A172 (cell line): ENCODE measurements at places on chromosomes 4 and X.

GRCh38 chr4:536351-536972, 37.5 kb downstream of the PIGG start:
- DNase-seq, result no peak

- no peak for DNase-seq
These were observed 263.4 kb downstream of the GLUD2 start for GRCh38 chrX:121310820-121311219.

DNA sequence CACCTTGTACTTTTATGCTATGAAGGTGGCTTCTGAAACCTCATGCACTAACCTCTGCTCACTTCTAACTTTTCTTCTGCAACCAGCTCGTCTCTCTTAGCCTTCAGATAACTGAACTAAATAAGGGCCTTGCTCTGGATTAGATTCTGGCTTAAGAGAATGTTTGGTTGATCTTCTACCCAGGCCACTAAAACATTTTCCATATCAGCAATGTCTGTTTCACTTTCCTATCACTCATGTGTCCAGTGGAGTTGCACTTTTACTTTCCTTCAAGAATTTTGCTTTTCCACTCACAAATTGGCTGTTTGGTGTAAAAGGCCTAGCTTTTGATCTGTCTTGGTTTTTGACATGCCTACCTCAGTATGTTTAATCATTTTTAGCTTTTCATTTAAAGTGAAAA, 105.8 kb downstream of the KCTD8 start:
- DNase-seq, result no peak

DNA sequence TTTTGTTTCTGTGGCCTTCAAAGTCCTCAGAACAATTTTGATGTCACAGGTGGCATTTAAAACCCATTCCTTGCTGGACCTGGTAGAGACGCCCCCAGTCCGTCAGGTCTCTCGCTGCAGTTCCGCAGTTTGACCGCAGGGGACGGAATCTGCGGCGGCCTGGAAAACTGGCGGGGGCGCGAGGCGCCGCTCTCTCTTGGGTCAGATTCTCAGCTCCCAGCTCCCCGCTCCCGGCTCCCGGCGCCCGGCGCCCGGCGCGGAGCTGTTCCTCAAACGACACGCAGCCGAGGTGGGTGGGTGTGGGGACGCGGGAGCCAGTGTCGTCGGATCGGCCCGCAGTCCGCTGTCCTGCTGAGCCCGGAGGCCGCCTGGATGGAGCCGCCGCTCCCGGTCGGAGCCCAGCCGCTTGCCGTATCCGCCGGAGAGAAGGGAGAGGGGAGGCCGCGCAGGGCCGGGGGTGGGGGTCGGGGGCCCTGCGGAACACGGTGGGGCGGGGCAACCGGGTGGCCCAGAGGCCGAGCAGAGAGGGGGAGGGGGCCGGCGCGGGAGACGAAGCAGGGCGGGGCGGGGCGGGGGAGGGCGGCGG, at the start of gene OCRL:
Gene OCRL (plus strand): TSS at position 192 of the 586 bp plus-strand sequence. CDS start 181 bp downstream, at position 373.
- peak; percentile 22 for DNase-seq

DNA sequence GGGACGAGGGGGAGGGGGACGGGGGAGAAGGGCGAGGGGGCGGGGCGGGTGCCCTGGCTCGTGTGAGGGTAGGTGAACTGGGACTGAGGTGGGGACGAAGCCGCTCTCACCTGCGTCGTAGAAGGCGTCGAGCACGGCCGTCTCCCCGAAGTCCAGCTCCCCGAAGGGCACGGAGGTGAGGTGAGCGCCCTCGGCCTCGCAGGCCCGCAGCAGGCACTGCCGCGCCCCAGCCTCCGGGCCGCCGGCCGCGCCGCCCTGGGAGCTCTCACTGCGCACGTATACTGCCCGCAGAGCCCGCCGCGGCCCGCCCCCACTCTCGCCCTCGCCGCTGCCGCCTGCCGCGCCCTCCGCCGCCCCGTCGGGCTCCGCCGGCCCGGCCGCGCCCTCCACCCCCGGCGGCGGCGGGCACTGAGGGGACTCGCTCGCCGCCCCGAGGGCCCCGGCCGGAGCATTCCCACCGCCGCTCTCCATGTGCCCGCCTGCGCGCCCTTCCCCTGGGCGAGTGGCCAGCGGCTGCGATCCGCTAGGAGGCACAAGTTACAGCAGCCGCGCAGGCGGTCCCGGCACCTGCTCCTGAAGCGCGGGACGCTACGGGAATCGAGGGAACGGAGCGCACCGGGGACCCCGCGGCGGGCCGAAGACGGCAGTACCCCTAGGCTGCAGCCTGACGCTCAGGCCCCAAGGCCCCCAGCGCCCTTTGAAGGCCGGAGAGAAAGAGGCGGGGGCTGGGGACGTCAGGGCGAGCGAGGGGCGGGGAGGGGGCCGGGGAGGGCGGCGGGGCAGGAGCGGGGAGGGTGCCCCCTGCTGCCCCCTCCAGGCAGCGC, at the start of gene MAP3K15:
Gene MAP3K15 (minus strand): TSS at position 718 of the 824 bp plus-strand sequence. CDS start 247 bp downstream, at position 471.
- DNase-seq, result peak; percentile 7

GRCh38 chrX:19728915-19729314, 158.5 kb downstream of the SH3KBP1 start:
- no peak for DNase-seq

- peak; percentile 44 for DNase-seq
These were observed 261.8 kb downstream of the DHX15 start for GRCh38 chr4:24322511-24322910.

DNA sequence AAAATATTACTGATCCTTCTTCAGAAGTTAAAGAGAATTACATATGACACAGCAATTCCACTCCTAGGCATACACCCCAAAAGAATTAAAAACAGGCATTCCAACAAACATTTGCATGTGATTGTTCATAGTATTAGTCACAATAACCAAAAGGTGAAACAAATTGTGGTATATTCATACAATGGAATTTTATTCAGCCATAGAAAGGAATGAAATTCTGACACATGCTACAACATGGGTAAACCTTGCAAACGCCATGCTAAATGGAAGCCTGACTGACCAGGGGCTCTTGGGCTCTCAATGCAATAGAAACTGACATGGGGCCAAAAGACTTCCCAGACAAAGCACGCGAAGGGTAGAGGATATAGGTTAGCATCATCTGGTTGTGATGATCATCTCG, 62.1 kb upstream of the S100G start:
- no peak for DNase-seq

- DNase-seq, result peak; percentile 34
These were observed 55.6 kb upstream of the ADRA2C start for GRCh38 chr4:3710451-3711182.

GRCh38 chr4:128565565-128566186, 243.8 kb upstream of the JADE1 start:
- DNase-seq, result peak; percentile 49

DNA sequence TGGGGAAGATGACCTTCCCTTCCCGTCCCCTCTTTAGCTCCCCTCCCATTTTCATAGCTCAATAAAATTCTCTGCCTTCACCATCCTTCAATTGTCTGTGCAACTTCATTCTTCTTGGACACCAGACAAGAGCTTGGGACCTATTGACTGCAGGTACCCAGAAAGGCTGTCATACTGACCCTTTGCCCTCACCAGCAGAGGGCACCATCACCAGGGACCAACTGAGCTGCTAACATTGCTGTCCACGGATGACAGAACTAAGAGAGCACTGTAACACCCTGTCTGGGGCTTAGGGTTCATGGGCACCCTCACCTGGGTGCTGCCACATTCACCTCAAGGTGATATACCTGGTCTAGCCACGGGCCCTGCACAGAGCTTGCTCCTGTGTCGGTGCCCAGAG, 141.3 kb upstream of the VCX3B start:
- no peak for DNase-seq

- no peak for DNase-seq
These were observed 3.5 kb downstream of the MSANTD1 start for GRCh38 chr4:3252480-3252828.

DNA sequence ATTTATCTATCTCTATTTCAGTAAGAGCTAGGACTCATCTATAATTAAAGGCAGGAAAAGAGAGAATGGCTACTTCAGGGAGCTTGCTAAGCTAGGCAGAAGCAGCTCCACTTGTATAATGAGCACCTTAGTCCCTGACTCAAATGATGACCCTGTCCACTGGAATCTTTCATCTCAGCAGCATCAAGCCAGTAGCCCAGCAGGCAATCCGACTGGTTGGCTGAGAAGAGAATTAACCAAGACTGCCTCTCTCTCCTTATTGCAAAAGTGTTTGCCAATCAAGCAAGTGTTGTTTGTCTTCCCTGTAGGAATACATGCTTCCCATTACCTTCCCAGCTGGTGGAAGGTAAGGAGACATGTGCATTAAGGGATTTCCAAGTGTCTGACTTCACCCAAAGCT, 3.9 kb upstream of the SPOCK3 start:
- DNase-seq, result no peak

DNA sequence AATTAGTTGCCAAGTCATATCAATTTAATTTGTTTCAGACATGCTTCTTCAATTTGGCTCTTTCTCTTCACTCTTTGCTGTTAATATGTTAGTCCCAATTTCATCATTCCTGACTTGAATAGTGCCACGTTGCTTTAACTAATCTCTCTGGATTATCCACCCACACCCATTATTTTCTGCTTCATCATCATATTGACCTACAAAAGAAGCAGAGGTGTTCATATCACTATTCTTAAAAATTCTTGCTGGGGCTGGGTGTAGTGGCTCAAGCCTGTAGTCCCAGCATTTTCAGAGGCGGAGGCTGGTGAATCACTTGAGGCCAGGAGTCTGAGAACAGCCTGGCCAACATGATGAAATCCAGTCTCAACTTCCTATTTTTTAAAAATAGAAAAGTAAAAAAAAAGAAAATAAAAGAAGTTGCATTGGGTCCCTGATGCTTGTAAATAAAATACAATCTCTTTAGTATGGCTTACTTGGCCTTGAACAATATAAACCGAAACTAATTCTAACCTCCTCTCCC, 65.7 kb upstream of the KCNIP4 start:
- no peak for DNase-seq

DNA sequence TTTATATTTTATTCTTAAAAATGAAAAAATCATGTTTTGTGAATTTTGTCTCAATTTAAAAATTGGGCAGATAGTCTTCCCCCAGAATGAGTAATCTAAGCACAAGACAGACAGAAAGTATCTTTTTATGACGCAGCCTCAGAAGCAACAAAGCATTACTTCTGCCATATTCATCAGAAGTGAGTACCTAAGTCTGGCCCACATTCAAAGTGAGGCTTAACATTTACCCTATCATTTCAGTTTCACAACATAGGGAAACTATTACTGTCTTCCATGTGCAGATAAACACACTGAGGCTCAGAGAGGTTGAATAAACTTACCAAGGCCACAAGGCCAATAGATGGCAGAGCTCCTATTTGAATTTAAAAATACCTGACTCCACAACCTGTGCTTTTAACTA, 4.4 kb upstream of the PRDX4 start:
- DNase-seq, result no peak

GRCh38 chrX:125101971-125102755, 217.5 kb upstream of the TEX13C start:
- DNase-seq, result no peak

DNA sequence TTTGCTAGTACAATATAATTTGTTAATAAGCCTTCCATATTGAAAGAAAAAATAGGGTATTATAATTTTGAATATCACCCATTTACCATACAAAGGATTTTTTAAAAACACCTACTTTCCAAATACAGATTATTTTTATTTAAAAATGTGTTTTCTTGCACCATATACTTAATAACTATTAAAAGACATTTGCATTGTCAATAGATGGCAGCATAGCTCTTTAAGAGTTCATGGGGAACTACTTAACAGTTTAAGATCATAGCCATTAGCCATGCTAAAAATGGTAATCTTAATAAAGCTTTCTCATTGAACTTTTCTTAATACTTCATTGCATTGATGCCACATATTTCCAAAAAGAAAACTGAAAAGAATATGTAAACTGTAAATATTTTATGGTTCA, 1995.9 kb downstream of the C4orf33 start:
- peak; percentile 14 for DNase-seq

DNA sequence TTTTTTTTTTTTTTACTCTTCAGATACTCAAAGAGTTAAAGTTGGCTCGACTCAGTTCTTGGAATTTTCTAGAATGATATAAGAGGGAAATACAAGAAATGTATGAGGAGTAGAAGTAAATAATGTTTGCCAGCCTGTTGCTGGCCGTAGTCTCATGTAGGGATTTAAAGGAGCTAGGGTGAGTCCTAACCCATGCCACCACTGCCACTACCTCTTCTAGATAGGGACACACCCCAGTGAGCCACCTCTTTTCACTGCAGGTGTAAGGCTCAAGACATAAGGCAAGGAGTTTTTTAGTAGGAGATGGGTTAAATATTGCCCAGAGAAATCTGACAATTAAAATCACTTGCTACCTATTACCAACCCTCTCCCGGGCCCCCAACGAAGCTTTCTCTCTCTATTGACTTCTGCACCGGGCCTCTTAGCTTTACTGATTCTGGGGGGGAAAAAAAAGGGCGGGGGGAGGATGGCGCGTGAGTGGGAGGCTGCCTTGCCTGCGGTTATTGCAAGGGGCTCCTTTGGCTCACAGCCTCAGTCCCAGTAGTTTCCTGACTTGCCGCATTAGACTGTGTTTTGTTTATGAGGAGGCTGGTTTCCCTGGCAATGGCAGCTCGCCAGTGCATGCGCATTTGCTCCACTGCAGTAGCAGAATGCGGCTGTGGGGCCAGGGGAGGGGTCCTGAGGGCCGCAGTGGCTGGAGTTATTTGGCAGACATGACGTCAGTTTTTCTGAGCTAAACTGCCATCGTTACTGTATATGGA, 3.0 kb downstream of the LINC00632 start:
- DNase-seq, result no peak

- DNase-seq, result no peak
These were observed 72.7 kb downstream of the ANKRD17 start for GRCh38 chr4:73185903-73186302.

DNA sequence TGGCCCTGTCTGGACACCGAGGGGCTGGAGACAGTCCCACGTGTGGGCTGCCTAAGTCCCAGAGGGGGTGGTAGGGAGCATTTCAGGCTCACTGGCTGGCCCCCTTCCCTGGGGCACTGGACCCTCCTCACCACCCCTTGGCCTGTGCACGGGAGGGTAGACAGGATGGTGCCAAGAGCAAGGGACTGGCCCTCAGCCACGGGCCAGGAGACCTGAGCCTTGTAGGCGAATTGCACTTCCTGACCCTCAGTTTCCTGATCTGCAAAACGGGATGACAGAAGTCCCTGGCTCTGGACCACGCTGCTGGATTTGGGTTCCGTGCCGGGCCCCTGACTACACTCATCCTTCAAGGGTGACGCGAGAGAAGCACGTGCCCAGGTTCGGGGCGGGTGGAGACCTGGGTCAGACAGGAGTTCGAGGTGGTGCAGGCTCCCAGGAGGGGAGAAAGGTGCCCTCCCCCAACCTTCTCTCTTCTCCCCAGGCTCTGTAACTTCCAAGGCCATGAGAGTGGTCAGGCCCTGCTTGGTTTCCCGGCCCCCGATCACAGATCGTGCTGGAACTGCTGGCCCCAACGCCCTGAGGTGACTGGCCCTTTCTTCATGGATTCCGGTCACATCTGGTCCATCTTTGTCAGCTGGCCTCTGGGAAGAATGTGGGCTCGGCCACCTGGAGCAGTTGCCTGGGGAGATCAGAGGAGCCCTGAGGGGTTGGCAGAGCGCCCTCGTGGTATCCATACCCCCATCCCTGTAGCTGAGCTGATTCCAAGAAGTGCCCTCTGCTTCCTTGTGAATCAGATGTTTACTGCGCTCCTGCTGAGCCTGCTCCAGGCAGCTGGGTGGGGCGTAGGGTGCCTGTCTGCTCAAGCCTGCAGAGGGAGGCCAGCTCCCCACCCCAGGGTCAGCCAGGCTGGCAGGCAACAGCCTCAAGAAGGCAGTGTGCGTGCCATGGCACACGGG, 3.3 kb downstream of the SH3BP2 start:
- DNase-seq, result peak; percentile 98
